Stimulated activated CD8-positive, alpha-beta memory T cell treated with anti-CD3 and anti-CD28 coated beads, Interleukin-7, amount 100 ng/mL, for 1 hour (primary cell): ENCODE measurements at places on chromosomes 11 and 22.

GRCh38 chr11:114322934-114323333 is 26.7 kb downstream of the NNMT start:
- no peak for DNase-seq

DNA sequence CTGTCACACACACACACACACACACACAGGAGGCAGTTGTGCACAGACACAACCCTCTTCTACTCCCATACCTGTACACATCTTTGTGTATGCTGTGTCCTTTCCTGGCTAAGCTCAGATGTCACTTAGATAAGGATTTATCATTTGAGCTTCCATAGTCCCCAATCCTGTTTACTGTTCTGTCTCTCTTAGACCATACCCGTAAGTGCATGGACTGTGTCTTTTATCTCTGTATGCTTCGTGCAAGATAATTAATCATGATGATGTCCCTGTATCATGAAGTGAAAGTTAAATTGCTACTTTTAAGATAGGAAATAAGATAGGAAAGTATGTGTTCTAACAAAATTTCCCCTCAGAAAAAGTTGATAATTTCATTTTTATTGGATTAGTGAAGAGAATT is 30.3 kb downstream of the PRMT3 start:
- no peak for DNase-seq

GRCh38 chr11:133677387-133677786 is 145.1 kb upstream of the OPCML start:
- no peak for DNase-seq

DNA sequence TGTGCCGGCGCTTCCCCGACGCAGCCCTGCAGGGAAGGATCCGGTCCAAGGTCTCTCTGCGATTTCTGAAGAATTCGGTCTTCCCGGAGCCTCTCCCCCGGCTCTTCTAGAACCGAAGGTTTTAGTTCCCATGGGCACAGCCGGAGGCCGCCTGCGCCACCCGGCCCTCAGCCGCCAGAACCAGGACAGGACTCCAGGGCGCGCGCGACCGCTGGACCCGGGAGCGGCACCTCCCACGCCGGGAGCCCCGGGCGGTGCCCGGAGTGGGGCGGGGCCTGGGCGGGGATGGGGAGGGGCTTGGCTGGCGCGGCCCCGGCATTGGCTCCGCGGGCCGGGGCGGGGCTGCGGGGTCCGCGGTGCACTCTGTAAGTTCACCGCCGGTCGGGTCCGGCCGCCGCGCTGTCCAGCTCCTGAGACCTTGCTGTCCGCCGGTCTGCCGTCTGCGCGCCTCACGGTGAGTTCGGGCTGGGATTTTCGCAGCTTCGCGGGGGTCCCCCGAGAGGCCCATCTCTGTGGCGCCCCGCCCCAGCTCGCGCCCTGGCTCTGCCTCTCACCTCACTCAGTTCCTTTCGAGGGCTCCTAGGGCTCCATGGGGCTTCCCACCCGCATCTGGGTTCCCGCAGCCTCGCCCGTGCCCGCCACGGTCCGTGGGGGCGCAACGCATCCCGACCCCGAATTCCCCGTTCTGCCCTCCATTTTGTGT is at the start of gene CDC42EP2:
Gene CDC42EP2 (plus strand): TSS at position 366 of the 703 bp plus-strand sequence. CDS start 6,033 bp downstream, outside the sequence.
- peak; percentile 56 for DNase-seq

GRCh38 chr22:49036513-49036912 is 791.2 kb downstream of the BRD1 start:
- DNase-seq, result no peak

GRCh38 chr22:36193171-36193570 is 8.4 kb downstream of the APOL4 start:
- no peak for DNase-seq

- DNase-seq, result no peak
Measured at GRCh38 chr22:26777156-26777801, 119.9 kb downstream of the MIAT start.

DNA sequence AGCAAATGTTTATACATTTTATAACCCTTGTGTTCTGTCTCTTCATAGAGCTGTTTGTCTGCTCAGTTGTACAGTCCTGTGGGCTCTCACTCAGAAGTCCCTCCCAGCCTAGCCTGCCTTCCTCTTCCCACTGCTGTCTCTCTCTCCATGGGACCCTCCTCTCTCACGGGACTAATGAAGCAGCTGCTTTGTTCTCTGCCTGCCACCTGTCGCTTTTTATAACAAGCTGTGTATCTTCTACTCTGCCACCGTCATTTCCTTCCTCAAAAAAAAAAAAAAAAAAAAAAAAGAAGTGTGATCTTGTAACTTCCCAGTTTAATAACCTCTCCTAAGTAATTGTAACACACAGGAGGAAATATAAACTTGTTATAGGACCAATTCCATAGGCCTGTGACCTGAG is 92.2 kb upstream of the ALKBH3 start:
- no peak for DNase-seq

DNA sequence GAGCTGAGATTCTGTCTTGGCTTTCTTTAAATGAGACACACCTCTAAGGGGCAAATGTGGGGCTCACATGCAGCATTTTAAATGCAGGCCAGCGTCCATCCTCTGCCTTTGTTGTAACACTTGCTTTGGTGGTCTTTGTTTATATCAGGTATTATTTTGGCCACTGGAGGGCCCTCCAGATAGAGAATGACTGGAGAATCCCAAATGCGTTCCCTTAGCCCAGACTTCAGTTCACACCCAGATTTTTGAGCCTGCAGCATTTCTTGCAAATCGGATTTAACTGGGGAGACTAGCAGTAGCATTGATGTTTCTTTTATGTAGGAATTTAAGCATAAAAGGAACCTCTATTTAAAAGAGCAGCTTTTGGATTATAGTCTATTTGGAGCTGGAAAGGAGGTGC is 200.2 kb upstream of the SORL1-AS1 start:
- no peak for DNase-seq

DNA sequence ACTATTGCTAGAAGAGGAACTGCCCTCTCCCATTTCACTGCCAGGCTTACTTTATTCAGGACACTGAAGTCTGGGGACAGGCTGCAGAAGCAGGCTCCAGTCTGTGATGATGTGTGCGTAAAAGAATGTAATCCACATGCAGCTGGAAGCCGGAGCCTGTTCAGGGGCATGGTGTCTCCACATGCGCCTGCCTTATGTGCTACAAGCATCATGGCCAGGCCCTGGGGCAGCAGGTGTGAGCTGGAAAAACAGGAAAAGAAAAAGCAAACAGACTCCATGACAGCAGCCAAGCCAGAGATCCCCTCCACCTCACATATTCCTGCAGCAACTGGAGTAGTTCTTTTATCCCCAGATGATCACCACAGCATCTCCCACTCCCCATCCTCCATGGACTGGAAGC is 33.4 kb downstream of the ARFGAP2 start:
- DNase-seq, result no peak

- DNase-seq, result no peak
Measured at GRCh38 chr11:47248304-47248663, 330 bp downstream of the ACP2 start.

DNA sequence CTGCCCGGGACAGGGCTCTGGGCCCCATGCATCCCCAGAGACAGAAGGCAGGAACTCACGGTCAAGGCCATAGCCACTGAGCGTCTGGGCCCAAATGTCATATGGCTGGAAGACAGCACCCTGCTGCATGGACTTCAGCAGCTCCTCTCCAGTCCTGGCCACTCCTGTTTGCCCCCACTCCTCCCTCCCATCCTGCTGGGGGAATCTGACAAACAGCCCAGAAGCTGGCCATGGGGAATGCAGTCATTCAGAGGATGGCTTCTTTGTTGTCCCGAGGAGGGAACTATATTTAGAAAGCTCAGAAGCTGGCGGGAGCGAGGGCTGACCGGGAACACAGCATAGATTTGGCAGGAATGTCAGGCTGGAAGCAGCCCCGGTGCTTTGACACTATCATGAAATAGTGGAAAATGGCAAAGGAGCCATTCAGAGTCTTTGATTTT is 35.0 kb downstream of the DKK3 start:
- DNase-seq, result no peak
